ENCODE measurements at places on chromosomes 1 and 21. TPM values are rescaled to one million over a fixed set of nuclear protein-coding genes. Genes with fewer than 3 reads are reported as not detected.

DNA sequence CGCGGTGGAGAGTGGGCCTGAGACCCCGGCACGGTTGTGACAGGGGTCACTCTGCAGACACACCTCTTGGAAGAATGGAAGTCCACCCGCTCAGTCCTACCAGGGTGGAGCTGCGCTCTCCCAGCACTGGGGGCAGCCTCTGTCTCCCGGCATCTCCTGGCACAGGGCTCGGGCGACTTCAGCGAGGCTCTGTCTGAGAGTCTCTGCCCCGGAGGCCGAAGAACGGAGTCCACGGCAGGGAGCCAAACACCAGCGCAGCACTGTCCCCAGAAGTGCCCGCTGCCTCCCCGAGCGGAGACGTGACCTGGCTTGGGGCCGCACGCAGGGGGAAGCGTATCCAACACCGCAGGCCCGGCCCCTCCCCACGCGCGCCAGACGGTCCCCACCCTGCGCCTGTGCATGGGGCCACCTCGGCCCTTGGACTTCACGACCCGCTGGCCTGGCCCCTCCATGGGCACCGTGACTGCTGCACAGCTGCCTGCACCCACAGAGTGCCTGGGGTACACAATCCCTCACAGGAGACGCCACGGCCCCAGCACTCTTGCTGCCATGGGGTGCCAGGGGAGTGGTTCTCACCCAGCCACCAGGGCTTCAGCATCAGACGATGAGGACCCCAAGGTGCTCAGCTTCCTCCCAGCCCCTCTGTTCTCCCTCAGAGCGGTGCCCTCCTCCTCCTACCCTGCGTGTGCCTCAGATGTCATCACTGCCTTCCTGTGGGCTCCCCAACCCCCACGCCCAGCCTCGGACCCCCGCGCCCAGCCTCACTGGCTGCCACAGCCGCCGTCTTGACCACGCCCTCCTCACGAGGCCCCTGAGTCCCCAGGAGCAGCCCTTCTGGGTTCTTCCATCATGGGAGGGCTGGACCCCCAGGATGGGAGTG is 14.9 kb upstream of the RNF223 start:
- no peak for DNase-seq

DNA sequence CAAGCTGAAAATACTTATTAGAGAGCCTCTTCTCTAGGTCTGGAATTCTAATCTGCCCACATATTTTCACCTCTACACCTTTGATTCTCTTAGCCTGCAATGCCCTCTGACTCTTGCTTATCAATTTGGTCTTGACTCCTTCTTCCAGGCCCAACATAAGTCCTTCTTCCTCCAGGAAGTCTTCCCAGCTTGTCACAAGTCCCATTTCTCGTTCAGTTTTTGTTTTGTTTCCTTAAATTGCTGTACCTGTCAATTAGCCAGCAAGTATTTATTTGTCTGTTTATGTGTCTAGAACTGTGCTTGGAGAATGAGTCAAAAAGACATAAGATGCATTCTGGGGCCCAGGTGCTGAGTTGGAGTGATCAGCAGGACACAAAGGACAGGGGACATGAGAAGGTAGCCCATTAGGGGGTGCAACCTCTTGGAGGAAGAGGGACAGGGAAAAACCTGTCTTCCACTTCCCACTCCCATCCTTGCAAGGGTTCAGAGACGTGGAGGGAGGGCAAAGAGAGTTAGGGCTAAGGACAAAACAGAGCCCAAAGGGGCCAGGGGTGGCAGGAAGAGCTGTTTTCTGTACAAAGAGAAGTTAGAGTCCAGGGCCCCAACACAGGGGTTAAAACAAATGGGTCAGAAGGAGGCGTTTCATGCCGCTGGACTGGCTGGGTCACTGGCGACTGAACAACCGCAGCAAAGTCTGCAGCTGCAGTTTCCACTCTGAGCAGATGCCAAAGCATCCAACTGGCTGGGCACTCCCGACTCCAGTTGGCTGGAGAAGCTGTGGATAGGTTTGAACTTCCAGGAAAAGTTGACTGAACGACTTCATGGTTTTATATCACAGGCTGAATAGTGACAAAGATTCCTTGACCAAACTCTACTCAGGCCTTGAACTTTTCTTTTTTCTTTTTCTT is 10.7 kb upstream of the CNR2 start:
- DNase-seq = no peak

Gene CGN
- polyA plus RNA-seq = 28.3 TPM

DNA sequence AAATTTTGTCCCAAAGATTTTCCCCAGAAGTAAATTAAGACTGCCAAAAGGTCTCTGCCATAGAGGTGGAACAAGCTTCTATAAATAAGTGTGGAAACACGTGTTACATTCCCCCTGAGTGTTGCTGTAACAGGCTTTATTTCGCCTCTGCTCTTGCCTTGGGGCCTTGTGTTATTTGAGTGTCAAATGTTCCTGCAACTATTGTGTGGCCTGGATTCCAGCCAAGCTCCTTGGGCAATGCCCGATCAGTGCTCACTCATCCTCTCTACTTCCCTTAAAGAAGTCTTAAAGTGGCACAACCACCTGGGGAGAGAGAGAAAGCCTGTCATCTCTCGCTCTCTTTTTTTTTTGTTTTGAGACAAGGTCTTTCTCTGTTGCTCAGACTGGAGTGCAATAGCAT is 156.7 kb downstream of the NR5A2 start:
- DNase-seq = no peak

DNA sequence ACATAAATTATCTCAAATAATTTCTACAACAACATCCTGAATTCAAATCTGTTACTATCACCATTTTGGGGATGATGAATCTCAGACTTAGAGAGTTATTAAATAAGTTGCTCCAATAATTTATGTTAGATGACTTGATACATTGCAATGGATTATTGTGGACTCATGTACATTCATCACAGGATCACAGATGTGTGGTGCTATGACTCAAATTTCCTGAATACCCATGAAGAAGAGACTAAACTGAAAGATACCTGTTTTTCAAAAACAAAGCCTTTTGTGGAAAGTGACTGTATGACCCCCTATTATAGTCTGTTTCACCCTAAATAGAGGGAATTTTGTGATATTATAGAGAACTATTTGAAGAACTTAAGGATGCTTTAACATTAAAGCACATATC is 315.0 kb downstream of the PLA2G4A start:
- no peak for DNase-seq

Gene ADORA3
- polyA plus RNA-seq = 0.35 TPM

- DNase-seq = no peak
Observed at GRCh38 chr1:59442492-59442891, 145.6 kb downstream of the FGGY start.

Gene OR6N1
- not detected for polyA plus RNA-seq

Gene AMIGO1
- polyA plus RNA-seq = 8.8 TPM

GRCh38 chr21:42705346-42705745 is 51.9 kb downstream of the PDE9A start:
- DNase-seq = no peak

- no peak for DNase-seq
Observed at GRCh38 chr1:180892272-180892671, 20.4 kb upstream of the KIAA1614 start.

All from left renal cortex interstitium (tissue), 4 donors.